NCI-H2171 (cell line): ENCODE measurements at places on chromosomes 7 and 10.

DNA sequence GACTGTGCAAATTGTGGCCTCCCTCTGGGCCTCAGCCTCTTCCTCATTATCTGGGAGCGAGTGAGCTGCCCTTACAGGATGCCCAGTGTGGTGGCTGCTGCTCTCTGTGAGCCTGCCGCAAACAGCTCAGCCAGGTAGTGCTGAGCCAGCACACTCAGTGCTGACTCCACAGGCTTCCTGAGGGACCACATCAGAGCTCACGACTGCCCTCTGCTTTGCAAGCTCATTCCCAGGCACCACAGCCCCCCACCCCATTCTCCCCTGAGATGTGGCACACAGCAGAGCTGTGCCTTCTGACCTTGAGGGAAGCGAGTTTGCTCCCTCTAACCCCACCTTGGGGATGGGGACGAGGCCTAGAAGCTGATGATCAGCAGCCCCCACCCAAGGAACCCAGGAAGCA lies 230.5 kb upstream of the PPP2R2D start:
- no peak for DNase-seq

DNA sequence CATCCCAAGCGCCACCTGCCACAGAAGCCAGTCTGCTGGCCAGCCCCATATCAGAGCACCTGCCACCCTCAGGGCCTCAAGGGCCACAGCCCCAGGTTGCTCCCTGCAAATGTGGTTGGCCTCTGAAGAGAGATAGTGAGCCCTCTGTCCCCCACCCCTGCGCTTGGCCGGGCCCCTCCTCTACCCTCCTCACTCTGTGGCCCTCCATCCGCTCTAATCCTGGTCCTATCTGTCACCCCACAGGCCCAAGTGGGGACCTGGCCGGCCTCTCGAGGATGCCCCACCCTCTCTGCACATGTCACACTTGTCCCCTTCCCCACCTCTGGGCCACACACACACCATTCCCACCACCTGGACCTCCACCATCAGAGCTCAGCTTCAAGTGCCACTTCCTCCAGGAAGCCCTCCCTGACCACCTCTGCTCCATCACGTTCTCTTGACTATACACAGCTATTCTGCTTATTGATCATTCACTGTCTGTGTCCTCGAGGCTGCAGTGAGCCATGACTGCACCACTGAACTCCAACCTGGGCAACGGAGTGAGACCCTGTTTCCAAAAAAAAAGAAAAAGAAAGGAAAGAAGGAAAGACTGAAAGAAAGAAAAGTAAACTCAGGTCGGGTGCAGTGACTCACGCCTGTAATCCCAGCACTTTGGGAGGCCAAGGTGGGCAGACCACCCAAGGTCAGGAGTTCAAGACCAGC lies 42.4 kb downstream of the TNRC18 start:
- no peak for DNase-seq

GRCh38 chr10:69186524-69186923 lies 6.5 kb downstream of the SUPV3L1 start:
- no peak for DNase-seq

DNA sequence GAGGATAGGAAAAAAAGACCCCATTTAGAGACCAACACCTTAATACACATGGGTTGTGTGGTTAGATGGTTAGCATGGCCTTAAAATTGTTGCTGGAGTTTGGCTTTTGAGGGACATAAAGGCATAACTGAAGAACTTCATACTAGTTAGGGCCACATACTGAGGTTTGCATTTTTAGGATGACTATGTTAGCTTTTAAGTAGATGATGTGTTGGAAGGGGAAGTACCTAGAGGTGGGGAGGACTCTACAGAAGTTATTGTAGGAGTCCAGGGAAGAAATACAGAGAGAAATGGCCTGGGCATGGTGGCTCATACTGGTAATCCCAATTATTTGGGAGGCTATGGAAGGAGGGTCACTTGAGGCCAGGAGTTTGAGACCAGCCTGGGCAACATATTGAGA lies 40.5 kb downstream of the ENTPD1 start:
- DNase-seq = no peak

DNA sequence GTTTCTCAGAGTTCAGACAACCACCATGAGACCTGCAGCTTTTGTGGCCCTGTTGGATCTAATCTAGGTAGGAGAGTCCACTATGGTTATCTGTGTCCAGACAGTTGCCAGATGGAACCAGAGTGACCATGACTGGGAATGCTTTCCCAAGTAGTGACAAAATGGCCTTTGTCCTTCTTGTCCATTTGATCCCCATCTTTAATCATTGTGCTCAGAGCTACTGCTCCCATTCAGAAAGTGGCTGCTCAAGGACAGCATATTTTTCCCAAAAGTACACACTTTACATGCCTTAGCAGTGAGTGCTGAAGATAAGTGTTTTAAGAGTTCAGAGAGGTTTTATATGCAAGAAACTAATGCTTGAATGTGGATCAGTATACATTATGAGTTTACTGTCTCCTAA lies 5.4 kb upstream of the ACSM6 start:
- no peak for DNase-seq

GRCh38 chr7:28330384-28331070 lies 81.8 kb upstream of the CREB5 start:
- DNase-seq = no peak

DNA sequence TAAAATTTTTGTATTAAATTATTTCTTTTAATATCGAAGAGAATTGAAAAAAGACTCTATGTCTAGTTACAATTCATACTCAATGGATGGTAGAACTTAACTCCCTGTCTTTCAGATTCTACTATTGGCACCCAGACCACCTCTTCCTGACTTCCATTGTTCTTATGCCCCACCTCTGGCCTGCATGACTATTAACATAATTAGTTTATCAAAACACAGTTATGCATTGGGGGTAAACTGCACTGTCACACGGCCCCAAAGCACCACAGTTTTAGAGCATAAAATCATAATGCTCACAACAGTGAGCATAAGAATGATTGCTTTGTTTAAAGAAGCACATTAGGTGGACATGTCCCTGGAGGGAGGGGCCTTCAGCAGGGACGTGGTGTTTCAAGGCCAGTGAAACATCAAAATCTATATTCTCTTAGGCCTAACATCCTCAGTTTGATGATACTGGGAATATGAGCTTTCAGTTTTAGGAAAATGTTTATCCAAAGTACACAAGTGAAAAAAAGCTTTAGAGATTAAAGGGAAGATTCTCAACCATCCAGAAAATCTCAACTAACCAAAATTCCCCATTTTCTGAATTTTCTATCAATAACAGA lies 79.8 kb downstream of the NRP1 start:
- DNase-seq = no peak

- DNase-seq = peak; percentile 82
Measured at GRCh38 chr7:133983685-133984419, 143.3 kb upstream of the LRGUK start.

DNA sequence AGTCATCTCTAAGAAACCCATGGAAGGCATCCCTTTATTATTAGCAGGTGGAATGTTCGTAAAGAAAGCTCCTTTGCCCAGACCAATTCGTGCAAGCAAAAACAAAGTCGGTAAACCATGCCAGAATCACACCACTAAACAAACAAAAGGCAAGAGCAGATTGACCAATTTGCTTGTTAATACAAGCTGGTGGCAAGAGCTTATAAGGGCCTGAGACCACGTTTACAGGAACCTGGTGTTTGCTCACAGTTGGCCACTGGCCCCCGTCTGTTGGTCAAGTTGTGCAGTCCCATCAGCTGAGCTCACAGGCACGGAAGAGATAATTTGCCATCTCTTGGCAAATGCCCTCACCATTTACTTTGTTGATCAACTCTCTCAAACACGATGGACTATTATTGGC lies 342.2 kb upstream of the MKI67 start:
- no peak for DNase-seq

- DNase-seq = no peak
Measured at GRCh38 chr7:115881476-115881875, 149.1 kb downstream of the TFEC start.

GRCh38 chr10:117615649-117616048 lies 73.1 kb downstream of the EMX2 start:
- peak; percentile 55 for DNase-seq

GRCh38 chr7:78594156-78594555 lies 795.6 kb downstream of the PHTF2 start:
- no peak for DNase-seq

GRCh38 chr7:55130395-55131141 lies 111.8 kb downstream of the EGFR start:
- DNase-seq = no peak

DNA sequence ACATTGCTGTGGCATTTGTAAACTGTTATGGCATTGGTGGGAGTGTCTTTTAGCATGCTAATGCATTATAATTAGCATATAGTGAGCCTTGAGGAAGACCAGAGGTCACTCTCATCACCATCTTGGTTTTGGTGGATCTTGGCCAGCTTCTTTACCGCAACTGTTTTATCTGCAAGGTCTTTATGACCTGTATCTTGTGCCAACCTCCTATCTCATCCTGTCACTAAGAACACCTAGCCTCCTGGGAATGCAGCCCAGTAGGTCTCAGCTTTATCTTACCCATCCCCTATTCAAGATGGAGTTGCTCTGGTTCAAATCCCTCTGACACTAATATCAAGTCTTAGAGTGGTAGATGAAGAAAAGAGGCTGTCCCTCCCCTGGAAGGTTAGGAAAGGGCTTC lies 506.2 kb downstream of the GALNT17 start:
- DNase-seq = no peak

GRCh38 chr7:95577137-95577536 lies 19.2 kb downstream of the PDK4 start:
- DNase-seq = no peak

DNA sequence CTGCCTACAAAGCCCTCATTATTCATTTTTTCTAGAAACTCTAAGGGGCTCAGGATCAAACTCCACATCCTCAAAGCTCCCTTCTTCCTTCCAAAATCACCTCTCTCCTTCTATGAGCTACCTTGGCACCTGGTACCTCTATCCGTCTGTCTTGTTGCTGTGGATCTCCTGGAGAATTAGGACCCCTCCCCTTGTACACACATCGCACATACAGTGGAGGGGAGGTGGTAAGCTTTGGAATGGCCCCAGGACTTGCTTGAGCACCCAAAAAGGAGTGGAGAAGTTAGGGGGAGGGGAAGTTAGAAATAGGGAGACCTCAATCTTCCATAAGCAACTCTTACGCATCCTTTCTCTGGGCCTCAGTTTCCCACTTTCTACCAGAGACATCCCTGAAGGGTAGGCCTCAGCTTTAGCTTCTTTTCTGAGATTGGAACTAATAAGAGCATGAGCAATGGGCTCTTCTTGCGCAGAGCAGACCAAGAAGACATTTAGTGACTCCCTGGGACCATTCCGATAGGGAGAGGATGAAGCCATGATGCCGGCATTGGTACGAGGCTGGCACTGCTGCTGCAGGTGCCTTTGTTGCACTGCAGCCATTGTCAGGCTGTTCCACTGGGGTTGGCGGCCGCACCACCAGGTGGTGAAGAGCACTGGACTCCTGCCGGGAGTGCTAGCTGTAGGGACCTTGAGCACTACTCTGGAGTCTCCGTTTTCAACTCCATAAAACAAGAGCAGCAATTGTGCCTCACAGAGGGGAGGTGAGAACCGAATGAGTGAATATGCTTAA lies 4.5 kb downstream of the CYP26C1 start:
- DNase-seq = no peak

- DNase-seq = no peak
Measured at GRCh38 chr7:90579181-90579688, 16.9 kb upstream of the CDK14 start.

GRCh38 chr7:299169-299568 lies 9.2 kb downstream of the FOXL3 start:
- no peak for DNase-seq

GRCh38 chr7:106421181-106421762 lies 136.5 kb upstream of the NAMPT start:
- DNase-seq = no peak

GRCh38 chr7:41943094-41943577 lies 240.2 kb upstream of the INHBA start:
- peak; percentile 28 for DNase-seq

DNA sequence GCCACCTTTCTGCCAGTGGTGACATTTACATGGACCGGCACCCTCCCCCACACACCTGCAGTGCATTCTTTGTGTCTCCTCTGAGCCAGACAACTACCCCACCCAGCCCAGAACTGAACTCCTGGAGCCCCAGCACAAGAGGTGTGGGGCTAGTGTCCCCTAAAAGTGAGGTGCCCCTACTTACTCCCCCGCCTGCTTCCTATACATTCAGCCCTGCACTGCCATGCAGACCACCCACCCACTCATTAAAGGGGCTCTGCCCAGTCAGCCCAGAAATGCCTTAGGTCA lies 1.9 kb downstream of the SAP25 start:
- no peak for DNase-seq

- DNase-seq = no peak
Measured at GRCh38 chr10:63192826-63193225, 59.7 kb downstream of the NRBF2 start.

GRCh38 chr10:96910488-96911395 lies 78.6 kb downstream of the LCOR start:
- DNase-seq = no peak

GRCh38 chr10:28823501-28824075 lies 146.3 kb downstream of the BAMBI start:
- DNase-seq = no peak

DNA sequence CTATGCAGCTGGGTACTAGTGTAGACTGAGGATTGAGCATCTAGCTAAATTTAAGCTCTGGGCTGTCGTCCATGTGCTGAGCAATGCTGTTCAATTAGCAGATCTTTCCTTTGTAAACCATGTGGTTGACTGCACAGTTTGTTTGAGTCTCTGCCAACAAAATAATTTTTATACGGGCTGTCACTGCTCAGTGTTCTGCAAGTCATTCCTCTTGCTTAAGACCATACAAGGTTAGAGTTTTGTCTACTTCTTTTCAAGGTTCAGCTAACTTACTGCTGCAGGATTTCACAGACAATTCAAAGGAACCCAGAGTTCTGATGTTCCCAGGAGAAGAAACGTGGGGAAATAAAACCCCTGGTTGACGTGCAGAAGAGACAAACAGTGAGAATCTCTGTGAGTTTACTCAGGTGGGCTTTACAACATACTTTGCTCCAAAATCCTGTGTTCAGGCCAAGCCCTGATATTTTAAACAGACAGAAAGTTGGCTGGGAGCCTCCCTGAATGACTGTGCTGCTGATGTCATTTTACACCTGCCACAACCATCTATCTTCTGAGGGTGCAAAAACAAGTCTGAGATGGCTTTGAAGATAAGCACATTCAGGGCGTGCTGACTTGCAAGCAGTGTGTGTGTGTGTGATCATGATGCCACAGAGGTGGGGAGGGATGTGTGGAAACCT lies 177.1 kb upstream of the SVIL start:
- DNase-seq = no peak
